ENCODE measurements at places on chromosomes 5 and 9.

DNA sequence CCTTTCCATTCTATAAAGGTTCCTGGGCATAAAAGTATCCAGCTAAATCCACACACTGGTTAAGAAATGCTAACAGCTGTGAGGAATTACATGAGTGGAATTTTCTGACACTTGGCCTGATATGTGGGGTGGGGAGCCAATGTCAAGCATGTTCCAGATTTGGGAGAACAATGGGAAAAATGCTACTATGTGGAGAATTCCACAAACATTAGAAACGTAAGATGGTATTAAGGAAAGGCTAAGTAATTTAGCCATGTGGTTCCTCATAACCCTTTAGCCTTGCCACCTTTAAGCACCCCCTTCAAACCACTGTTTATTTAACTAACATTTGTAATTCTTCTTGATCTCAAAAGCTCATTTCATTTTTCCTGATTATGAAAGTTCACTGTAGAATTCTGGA is 149.2 kb downstream of the GNA14 start:
- no peak for DNase-seq

DNA sequence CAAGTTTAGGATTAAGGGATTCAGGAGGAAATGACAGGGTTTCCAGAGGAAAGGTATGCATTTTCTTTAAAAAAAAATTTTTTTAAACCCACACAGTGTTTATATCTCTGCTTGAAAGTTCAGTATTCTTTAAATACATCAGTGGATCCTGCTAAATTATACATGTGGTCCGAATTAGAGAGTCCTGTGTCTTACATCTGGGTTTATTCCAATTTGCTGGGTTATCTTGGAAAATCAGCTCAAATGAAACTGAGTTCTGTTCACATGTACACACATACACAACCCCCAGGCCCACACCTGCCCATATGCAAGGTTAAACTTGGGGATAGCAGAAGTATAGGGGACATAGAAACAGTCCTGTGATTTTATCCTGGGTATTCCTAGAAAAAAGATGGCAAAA is 493.7 kb downstream of the ZNF608 start:
- no peak for DNase-seq

DNA sequence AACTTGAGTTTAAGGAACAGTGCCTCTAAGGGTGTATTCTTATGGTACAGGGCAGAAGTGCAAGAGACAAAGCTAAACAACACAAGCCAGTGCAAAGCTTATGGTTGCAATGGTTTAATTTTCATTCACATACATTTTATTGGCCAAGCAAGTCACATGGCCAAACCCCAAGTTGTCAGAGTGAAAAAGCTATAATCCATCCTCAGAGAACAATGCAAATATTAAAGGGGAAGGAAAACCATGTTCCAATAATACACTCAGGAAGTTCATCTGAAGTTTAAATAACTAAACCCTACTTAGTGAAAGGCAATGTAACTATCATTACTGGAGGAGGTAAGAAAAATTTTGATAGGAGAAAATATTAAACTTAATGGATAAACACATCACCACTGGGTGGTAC is 26.6 kb upstream of the TLR4 start:
- DNase-seq, result no peak

DNA sequence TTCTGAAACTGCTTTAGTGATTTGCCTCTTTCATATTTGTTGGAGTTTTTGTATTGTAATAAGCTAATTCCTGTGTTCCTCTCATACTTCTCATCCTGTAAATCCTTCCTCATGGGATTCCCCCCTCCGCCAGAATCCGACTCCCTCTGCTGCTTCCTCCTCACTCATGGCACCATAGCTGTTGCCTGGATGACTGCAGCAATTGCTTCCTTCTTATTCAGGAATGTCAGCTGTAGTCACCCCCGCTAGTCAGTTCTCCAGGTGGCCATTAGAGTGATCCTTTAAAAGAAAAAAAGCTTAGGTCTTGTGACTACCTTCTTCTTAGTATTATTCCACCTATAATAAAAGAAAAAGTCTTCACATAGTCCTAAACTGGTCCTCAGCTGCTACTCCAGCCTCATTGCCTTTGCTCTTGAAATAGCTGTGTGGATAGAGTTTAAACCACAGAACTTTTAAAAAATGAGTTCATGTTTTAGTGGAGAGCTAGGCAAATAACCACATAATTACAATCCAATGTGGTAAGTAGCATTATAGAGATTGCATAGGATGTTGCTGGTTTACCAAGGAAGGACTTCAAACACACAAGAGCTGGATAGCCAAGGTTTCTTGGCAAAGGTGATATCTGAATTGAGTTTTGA is 227.3 kb downstream of the KDM4C start:
- no peak for DNase-seq

- DNase-seq, result no peak
Observed at GRCh38 chr9:92342825-92343488, 17.2 kb downstream of the CENPP start.

GRCh38 chr9:115204904-115205453 is 87.0 kb upstream of the TNC start:
- no peak for DNase-seq

DNA sequence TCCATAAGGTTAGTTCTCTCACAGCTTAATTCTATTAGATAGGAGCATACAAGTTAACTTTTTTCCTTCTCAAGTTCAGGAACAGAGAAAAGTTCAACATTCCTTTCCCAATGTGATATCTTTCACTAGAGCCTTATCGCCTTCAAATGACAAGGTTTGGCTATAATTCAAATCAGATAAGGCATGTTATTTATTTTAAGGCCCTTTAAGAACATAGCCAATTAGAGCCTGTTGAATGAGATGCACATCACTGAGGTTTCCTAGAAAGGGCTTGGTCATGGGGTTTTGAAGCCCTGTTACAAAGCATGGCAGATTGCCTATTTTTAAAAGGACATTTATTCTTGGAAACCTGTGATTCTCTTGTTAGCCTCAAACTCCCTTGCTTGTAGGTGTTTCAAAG is 123.4 kb downstream of the BASP1 start:
- DNase-seq, result no peak

- DNase-seq, result no peak
Observed at GRCh38 chr9:98962181-98962560, 18.5 kb downstream of the COL15A1 start.

DNA sequence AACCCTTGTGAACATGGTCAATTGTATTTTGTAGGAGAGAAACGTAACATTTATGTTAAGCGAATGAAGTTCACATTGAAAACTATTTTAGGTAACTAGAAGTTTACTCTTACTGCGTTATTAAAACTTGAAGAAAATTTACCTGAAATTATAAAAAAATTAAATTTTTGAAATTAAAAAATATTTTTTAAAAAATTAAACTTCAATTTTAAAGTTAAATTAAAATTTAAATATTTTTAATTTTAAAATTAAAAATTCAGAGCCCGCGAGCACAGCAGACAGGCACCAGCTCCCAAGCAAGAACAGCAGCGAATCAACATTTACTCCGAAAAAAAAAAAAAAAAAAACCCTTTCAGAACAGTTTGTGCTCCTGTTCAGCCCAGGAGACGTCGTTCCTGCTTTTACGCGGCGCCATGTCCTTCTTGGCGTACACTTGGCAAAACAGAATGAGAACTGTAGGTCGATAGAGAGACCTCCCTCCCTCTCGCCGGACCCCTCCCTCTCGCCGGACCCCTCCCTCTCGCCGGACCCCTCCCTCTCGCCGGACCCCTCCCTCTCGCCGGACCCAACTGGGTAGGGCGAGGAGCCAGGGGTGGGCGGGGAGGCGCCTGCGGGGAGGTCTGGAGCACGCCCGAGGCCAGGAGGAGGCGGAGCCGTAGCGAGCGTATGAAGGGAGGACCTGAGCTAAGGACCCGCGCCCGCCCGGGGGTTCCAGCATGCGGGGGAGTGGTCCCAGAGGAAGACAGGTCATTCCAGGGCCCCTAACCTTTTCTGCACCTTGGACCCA is 235.8 kb downstream of the ROR2 start:
- no peak for DNase-seq

GRCh38 chr9:137843355-137843754 is 34.2 kb upstream of the CACNA1B start:
- no peak for DNase-seq

GRCh38 chr5:89350684-89351083 is 467.7 kb upstream of the MEF2C start:
- DNase-seq, result no peak

- peak; percentile 58 for DNase-seq
Observed at GRCh38 chr5:177086654-177087397, at the start of gene FGFR4. Gene FGFR4 (plus strand): TSS chr5:177086915. CDS start chr5:177089603, 2,688 bp downstream.

DNA sequence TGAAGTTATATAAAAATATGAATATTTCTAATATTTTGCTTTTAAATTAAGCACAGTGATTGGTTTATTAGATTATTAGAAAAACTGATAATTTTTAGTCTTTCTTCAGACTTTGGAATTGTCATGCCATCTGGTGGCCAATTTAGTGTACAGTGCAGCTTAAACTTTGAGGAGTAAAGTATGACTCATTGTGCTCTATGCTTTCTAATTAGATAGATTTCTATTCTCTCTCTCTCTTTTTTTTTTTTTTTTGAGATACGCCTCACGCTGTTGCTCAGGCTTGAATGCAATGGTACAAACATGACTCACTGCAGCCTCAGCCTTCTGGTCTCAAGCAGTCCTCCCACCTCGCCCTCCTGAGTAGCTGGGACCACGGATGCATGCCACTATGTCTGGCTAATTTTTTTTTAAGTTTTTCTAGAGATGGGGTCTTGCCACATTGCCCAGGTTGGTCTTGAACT is 42.1 kb upstream of the GPR21 start:
- peak; percentile 65 for DNase-seq

DNA sequence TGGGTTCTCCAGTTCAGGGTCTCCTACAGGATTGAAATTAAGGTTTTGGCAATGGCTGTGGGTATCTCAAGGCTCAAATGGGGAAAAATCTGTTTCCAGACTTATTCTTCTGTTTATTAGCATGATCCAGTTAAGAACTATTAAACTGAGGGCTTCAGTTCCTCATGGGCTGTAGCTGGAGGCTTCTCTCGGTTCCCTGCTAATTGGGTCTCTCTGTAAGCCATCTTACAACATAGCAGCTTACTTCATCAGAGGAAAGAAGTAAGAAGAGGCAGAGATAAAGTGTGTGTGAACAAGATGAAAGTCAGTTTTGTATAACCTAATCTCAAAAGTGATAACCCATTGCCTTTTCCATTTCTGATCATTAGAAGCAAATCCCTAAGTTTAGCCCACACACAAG is 391.9 kb downstream of the PSAT1 start:
- DNase-seq, result no peak

GRCh38 chr9:19385786-19386501 is 5.9 kb upstream of the RPS6 start:
- no peak for DNase-seq

- no peak for DNase-seq
Observed at GRCh38 chr9:22463205-22463604, 16.6 kb downstream of the DMRTA1 start.

- DNase-seq, result no peak
Observed at GRCh38 chr9:72165821-72166547, 16.7 kb downstream of the GDA start.

GRCh38 chr9:16098306-16098705 is 545.5 kb downstream of the CCDC171 start:
- no peak for DNase-seq
